ENCODE measurements at places on chromosomes 7 and 10. TPM values are rescaled to one million over a fixed set of nuclear protein-coding genes. Genes with fewer than 3 reads are reported as not detected.

GRCh38 chr10:129966889-129967578, 3.0 kb upstream of the EBF3 start:
- DNase-seq: no peak

DNA sequence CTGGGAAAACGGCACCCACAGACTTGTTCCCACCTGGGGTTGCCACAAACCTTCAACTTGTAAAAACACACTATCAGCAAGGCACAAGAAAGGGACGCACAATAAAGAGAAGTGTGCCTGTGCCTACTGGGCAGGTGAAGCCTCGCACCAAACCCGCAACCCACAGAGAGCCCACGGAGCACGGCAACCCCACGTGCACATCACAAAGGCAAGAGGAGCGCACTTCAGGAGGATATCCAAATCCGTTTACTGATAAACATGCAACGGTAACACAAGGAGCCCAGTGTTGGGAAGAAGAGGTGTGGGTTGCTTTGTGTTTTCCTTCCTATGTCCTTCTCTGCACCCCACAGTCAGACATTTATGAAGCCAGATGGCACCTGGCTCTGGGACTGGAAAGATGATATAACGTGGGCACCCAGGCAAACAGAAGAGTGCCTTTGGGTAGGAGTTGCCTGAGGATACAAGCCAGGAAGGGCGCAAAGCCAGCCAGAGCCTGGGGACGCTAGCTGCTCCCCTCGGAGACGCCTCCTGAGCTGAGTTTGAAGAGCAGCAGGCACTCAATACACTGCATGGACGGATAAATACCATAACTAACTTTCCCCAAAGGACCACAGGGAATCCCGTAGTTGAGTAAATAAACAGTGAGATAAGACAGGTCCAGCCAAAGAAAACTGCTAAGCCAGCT, 41.6 kb downstream of the TCERG1L start:
- DNase-seq: no peak

GRCh38 chr10:51768886-51769465, 69.6 kb upstream of the CSTF2T start:
- DNase-seq: no peak

DNA sequence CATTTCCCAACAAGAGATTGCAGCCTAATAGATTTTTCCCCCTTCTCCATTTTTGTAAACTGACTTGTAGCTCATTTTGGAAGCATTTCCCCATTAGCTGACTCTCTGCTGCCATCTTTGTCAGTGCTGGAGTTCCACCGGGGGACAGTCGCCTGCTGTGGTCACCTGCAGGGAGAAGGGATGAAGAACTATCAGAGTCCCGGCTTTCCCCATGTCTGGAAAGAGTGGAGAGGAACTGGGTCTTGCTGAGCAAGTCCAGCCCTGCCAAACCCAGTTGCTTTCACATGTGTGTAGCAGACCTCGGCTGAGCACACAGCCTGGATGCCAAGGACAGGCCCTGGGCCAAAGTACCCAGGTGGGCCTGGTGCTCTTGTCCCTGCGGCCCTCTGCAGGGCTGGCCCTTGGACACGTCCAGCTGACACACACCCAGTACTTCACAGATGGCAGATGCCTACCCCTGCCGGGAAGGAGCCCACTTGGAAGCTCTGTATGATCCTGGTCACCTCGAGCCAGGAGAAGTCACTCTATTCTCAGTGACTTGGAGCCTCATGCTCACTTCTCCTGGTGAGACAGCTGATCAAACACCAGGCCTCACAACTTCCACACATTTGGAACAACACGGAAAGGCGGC, 157.3 kb upstream of the NPVF start:
- DNase-seq: peak; percentile 79

The PNLIPRP1 gene
- total RNA-seq: not detected

- no peak for DNase-seq
Observed at GRCh38 chr7:96414931-96415292, 93.0 kb upstream of the SLC25A13 start.

DNA sequence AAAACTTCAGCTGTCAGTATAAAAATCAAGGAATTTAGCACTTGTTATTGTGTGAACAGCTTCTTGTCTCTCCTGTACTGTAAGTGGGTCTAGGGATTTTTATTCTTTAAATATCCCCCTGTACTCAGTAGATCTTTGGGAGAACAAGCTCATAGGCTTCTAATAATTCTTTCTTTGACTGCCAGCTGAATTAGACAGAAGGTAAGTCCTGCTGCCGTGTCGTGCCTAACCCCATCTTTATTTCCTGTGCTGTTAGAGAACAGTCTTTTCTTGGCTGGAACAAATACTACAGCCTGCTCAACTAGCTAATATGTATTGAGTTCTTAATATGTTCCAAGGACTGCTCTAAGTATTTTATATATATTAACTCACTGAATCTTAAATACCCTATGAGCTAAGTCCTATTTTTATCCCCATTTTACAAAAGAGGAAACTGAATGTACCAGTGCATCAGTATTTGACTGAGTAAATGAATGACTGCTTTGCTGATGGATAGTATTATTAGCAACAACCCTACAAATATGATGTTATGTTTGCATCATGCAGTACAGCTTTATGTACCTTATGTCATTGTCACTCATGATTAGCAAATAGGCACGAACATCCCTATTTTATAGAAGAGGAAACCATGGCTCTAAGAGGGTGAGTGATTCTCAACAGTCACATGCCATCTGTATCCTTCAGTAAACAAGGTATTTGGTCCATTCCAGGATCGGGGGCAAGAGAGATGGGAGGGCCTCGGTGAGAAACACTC, 5.5 kb upstream of the DUSP5 start:
- DNase-seq: no peak

GRCh38 chr7:33982425-33982786, 77.1 kb downstream of the BMPER start:
- DNase-seq: no peak

GRCh38 chr7:114977277-114977676, 55.4 kb downstream of the MDFIC start:
- no peak for DNase-seq
